ENCODE measurements at places on chromosomes 12 and 14.

- DNase-seq = no peak
These were observed 2.9 kb downstream of the PHLDA1 start for GRCh38 chr12:76028571-76029277.

GRCh38 chr12:52234223-52234810 is 1.3 kb downstream of the KRT7 start:
- no peak for DNase-seq

DNA sequence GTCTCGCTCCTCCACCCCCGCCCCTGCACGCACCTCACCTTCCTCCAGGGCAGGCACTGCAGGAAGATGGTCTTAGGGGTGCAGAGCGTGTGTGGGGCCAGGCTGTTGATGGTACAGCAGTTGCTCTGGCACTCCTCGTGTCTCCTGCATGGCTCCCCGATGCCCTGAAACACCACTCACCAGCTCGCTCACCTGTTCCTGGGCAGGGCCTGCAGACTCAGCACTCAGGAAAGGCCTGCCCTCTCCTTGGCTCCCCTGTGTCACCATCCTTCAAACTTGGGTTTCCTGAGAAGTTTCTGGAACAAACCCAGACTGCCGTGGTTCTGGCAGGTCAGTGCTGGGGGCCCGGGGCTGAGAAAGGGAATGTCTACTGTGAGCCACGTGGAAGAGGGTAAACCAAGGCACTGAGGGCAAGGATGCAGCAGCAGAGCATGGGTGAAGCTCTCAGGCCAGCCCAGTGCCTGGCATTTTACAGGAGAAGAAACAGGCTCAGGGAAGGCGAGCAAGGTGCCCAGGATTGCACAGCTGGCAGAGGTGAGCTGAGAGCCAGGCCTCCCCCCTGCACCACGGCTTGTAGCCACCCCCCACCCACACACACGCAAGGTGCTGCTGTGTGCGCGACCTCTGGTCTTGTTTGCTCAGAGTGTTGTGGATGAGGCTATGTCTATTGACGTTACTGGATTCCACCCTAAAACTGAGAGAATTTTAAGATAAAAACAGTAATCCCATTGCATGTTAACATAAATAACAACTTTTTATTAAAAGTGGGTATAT is 5.5 kb downstream of the LRCOL1 start:
- no peak for DNase-seq

- no peak for DNase-seq
These were observed 7.2 kb downstream of the NAV3 start for GRCh38 chr12:77837876-77838291.

DNA sequence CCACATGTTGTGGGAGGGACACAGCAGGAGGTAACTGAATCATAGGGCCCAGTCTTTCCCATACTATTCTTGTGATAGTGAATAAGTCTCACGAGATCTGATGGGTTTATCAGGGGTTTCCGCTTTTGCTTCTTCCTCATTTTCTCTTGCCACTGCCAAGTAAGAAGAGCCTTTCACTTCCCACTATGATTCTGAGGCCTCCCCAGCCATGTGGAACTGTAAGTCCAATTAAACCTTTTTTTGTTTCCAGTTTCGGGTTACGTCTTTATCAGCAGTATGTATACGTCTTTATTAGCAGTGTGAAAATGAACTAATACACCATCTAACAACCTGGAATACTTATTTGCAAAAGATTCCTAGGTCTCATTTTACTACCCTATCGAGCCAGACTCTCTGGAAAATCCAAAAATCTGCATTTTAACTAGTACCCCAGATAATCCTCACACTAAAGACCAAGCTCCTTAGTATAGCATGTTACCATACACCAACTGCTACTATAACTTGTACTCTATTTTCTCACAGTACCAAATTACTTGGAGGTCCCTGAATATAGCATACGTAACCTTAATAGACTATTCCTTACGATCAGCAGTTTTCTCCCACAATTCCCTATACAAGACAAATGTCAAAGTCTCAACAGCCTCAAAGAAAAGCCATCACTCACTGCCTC is 11.5 kb downstream of the GTF2A1 start:
- DNase-seq = no peak

DNA sequence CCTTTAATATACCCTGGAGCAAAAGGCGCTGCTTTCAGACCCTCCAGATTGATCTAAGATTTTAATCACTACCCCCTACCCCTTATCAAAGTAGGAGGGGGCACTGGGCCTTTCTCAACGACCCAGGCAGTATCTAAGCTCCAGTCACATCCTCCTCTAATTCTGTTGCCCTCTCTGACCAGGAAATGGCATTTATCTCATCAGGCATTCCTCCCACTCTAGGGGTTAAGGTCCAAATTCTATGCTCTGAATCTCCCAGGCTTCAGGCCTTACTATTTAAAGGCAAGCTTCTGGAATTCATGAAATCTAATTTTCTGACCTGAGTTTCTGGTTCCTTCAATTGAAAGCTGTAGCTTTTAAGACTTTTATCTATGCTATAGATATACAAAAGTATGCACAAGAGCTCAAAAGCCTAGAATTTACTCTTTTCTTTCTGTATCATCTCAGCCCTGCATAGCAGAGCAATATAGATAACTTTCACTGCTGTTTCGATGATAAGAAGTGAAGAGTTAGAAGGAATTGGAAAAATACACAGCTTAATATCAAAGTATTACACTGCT is 622.9 kb downstream of the RPS29 start:
- DNase-seq = no peak

DNA sequence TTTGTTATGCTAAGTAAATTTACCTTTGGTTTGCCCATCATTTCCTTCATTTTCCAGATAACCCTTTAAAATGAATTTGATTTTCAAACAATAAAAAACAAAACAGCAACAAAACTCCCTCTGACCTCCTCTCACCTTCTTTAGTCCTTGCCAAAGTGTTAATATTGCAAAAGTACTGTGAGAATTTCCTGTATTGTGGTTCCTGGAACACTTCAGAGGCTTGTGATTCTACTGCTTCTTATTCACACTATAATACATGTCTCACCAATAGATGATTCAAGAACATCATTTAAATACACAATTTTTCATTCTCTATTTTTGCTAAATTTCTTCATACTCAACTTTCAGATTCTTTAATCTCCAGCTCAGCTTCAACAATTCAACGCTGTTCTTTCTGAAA is at the start of gene KLRD1:
TSS of gene KLRD1 (plus strand) at position 241 of the 400 bp plus-strand sequence. CDS start 208 bp downstream, outside the sequence.
- DNase-seq = no peak

GRCh38 chr12:123962513-123962912 is 10.1 kb downstream of the CCDC92 start:
- no peak for DNase-seq

DNA sequence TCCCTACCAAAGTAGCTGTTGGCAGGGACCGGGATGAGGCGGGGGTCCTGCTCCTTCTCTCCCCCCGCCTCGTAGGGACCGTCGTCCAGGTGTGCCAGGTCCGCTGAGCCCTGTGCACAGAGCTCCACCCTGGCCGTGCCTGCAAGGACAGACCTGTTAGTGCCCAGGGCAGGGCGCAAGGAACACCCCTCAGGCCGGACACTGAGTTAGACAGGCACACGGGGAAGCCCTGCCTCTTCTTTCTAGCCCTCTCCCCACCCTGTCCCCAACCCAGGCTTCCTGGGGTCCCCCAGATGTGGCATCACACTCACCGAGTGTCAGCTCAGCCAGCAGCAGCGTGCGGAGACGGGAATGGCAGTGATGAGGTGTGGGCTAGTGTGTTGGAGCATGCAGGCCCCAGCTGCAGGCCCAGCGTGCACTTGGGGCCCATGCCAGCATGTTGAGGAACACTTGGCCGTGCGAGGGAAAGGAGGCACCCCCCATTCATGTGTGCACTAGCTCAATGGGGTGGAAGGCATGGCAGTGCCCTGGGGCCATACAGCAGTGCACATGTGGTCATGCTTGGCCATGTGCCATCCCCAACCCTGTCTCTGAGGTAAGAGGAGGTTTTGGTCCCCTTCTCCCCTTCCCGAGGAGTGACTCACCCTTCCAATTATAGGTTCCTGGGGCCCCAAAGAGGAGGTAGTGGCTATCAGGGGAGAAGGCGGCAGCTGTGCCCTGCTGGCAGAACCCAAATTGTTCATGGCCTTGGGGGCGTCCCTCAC is 7.3 kb downstream of the ITGA7 start:
- peak; percentile 43 for DNase-seq

DNA sequence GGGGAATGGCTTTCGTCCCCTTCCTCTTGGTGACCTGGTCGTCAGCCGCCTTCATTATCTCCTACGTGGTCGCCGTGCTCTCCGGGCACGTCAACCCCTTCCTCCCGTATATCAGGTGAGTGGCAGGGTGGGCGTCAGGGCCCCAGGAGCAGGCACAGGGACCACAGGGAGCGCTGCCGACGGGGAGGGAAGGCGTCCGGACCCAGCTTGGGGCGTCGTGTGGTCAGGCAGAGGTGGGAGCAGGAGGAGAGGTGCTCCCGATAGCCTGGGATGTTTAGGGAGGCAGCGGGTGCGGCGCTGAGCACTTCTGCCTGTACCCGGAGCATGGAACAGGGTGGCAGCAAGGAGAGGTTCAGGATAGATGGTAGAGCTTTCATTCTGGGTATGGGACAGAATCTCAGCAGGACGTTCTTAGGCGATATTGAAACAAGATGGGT is 444 bp downstream of the DRAM1 start:
- peak; percentile 14 for DNase-seq

DNA sequence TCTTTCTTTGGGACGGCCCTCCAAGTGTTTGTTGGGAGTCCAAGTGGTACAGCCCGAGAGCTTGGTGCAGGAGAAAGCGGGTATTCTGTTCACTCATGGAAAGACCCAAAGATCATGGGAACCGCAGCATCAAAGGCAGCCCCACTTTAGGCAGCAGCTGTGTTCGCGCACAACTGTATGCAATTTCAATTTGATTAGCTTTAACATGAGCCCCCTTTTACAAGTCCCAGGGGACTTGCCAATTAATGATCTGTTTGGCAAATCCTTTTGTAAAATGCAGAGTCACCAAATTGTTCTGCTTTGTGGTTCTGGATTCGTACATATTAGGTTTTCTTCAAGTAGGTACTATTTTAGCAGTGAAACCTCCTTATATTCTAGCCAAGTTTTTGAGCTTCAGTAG is 217.7 kb downstream of the AACS start:
- DNase-seq = no peak

- DNase-seq = no peak
These were observed 39.9 kb downstream of the SLC25A47 start for GRCh38 chr14:100363053-100363452.
